ENCODE measurements at places on chromosomes 4 and X.

GRCh38 chr4:153909672-153910071 is 120.8 kb upstream of the SFRP2 start:
- no peak for DNase-seq

- no peak for DNase-seq
Observed at GRCh38 chr4:10687526-10687925, 3.0 kb upstream of the CLNK start.

GRCh38 chr4:41307638-41308037 is 50.9 kb downstream of the UCHL1 start:
- DNase-seq = no peak

- DNase-seq = peak; percentile 52
Observed at GRCh38 chrX:153554519-153555167, 37.2 kb downstream of the ATP2B3 start.

- DNase-seq = no peak
Observed at GRCh38 chr4:88725986-88726385, 28.4 kb upstream of the NAP1L5 start.

DNA sequence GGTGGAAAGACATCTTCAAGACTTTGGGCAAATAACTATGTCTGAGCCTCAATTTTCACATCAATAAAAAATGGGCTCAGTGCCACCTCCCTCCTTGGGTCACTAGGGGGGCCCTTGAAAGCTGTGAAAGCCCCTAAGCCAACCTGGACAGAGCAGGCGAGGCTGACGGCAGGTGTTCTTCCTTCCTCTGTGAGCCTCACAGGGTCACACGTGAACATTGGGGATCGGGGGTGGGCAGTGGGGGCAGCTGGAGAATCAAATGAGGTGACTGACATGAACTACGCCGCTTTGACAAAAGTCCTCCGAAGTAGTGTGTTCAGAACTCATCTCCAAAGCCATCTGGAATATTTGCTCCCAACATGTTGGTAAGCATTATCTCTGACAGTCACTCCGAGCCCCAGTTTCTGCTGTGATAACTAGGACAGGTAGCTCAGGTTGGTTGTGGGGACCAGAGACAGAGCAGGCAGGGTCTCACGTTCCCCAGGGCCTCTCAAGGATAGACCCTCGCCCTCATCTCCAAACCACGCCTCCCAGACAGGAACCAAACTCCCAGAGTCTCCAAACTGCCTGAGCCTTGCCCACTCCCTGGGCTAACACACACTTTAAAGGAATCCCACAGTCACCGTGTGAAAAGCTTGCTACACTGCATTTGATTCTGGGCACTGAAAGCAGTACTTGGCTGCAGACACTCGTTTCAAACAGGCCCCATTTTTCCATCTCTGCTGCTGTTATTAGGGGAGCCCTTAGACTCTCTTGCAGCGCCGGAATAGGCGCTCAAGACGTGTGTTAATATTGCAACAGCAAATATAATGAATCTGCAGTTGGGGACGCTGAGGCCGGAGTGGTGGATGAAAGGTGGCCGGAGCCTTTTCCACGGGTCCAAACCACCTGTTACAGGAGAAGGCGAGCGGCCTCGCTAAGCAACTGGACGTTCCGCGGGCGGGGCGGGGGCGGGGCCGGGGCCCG is 717 bp upstream of the WFS1 start:
- no peak for DNase-seq

GRCh38 chrX:19709117-19709811 is 178.1 kb downstream of the SH3KBP1 start:
- no peak for DNase-seq
